ENCODE measurements at places on chromosomes 2 and 18. TPM values are rescaled to one million over a fixed set of nuclear protein-coding genes. Genes with fewer than 3 reads are reported as not detected.

Gene ANKRD30B
- not detected for total RNA-seq

Gene TMEM127
- total RNA-seq, result 19.5 TPM

Gene PLGLB2
- 2.0 TPM for total RNA-seq

Gene ALMS1
- 24.0 TPM for total RNA-seq
